ENCODE measurements at places on chromosomes 2 and 18.

GRCh38 chr2:19207452-19207851, 151.0 kb downstream of the OSR1 start:
- no peak for DNase-seq

- DNase-seq = peak; percentile 34
These were observed 116.4 kb upstream of the NYAP2 start for GRCh38 chr2:225282858-225283710.

DNA sequence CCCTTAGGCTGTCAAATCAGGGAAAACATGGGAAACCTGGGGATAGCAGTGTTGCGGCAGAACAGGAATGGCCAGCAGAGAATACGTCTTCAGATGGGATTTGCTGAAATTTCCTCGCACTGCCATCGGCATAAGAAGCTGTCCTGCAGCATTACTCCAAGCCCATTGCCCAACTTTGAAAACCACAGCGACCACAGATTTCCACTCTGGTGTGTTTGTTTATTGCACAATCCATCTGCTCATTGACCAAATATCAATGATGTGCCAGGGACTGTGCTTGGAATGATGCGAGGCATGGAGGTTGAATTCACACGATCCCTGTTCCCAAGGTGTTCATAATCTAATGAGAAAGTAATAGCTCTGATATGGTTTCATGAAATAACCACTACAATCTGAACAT, 383.3 kb upstream of the MYT1L start:
- DNase-seq = no peak

- no peak for DNase-seq
These were observed 31.6 kb upstream of the VWC2L start for GRCh38 chr2:214379227-214379626.

DNA sequence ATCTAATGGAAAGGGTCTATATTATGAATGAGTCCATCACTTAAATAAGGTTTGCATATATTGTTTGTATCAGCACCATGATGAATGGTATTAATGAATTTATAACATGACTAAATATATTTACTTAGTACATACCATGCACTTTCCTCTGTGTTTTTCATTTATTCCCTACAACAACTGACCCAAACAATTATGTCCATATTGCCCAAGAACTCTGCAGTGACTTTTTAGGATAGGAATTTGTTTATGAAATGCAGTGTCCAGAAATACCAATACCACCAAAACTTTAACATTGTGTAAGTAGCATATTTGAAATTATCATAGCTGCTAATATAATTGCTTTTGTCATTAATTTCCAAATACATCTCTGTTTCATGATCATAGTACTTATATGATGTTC, 119.7 kb downstream of the WDR7 start:
- DNase-seq = peak; percentile 5

DNA sequence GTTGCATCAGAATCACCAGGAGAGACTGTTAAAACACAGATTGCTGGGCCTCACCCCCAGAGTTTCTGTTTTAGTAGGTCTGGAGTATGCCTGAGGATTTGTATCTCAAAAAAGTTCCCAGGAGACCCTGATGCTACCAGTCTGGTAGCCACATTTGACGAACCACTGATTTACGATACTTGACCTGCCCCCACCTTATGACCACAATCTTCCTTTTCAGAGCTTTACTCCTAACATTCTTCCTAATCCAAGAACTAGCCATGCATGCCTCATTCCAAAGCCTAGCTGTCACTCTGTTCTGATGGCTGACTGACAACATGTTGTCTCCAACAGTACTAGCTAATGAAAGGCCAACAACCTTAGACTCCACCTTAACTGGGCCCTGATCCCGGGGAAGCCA, 191.4 kb downstream of the MBD2 start:
- DNase-seq = peak; percentile 53

GRCh38 chr2:39409697-39410389, 27.2 kb downstream of the MAP4K3 start:
- no peak for DNase-seq

DNA sequence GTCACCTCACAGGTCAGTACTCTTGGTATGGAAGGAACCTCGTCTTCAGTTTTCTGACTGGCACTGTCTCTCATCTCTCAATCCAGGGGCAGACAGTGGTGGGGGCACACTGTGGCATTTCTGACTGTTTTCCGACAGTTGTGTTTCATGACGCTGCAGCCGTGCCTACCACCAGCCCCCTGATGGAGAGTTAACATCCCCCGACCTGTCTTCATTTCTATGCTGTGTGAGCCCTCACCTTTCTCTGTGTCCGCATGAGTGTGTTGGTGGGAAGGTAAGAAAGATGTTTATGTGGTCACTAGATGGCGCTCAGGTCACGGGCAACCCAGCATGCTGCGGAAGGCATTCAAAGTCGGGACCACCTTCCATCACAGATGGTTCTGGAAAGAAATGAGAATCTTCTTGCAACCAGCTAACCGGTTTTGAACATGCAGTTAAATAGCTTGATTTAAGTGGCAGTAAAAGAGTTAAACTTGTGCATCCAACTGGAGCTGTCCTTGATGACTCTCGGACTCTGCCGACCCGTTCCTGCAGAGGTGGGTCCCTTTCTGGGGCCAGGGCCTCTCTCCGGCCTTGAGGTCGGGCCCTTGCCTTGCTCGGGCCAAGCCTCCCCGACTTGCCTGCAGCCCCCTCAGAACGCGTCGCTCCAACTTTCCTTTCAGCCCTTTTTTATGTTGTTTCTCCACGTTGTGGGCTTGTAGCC, 92.4 kb downstream of the DYSF start:
- DNase-seq = peak; percentile 65

- peak; percentile 62 for DNase-seq
These were observed 7.7 kb downstream of the MGAT5 start for GRCh38 chr2:134261398-134262131.

GRCh38 chr2:35462226-35462998, 893.2 kb upstream of the CRIM1 start:
- DNase-seq = peak; percentile 83

GRCh38 chr2:236527159-236527630, 42.4 kb upstream of the ACKR3 start:
- no peak for DNase-seq

DNA sequence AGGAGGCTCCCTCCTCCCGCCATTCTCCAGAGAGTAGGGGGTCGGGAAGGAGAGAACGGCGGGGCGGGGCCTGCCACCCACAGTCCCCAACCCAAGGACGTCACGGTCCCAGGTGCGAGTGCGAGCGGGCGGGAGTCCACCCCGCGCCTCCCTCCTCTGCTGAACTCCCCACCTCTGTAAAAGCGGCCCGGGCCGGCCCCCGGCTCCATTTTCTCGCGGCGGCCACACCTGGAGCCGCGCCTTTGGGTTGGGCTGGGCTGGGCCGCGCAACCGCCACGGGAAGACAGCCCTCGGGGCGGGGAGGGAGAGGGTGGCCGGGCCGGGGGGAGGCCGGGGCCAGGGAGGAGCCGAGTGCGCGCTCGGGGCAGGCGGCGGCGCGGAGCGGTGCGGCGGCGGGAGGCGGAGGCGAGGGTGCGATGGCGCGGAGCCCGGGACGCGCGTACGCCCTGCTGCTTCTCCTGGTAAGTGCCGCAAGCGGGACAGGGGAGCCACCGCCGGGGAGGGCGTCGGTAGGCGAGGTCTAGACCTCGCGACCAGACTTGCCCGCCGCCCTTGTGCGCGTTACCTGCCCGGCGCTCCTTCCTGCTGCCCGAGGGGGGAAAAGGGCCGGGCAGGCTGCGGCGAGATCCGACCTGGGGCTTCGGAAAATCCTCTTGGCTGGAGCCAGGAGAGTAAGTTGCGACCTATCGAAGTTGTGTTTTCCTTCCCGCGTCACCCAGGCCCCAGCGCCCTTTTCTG, at the start of gene DSG2:
Gene DSG2 (plus strand): TSS at position 342 of the 738 bp plus-strand sequence. CDS start 75 bp downstream, at position 417.
- DNase-seq = peak; percentile 2

- DNase-seq = peak; percentile 54
These were observed 1.6 kb downstream of the GPR17 start for GRCh38 chr2:127647242-127648190.

DNA sequence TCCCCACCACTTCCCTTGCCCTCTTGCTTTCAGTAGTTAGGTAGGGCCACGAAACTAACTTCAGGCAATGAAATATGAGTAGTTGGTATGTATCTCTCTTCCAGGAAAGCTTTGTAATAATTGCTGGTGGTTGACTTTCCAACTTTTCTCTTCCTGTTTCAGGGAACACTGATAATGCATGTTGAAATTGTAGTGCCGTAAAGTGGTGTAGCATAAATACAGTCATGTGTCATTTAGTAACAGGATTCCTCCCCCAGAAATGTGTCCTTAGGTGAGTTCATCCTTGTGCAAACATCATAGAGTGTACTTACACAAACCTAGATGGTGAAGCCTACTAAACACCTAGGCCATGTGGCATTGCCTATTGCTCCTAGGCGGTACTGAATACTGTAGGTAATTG, 429.2 kb downstream of the PID1 start:
- no peak for DNase-seq

- DNase-seq = no peak
These were observed 223.8 kb downstream of the DLGAP1 start for GRCh38 chr18:4231260-4231659.

DNA sequence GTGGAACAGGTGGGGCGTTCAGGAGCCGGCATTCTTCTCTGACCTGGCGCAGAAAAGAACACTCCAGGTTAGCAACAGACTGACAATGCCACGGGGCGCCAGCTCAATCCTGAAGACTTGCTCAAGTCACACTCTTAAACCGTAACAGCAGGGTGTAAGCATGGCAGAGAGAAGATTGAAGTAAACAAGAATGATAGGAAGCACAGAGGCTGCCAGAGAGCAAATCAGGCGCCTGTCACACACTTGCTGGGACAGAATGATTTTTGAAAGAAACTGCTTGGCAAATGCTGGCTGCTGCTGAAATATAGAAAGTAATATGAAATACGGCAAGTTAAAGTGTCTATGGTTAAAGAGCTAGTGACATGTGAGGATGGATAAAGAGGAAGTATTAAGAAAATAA, 80.5 kb downstream of the MEP1B start:
- DNase-seq = no peak

DNA sequence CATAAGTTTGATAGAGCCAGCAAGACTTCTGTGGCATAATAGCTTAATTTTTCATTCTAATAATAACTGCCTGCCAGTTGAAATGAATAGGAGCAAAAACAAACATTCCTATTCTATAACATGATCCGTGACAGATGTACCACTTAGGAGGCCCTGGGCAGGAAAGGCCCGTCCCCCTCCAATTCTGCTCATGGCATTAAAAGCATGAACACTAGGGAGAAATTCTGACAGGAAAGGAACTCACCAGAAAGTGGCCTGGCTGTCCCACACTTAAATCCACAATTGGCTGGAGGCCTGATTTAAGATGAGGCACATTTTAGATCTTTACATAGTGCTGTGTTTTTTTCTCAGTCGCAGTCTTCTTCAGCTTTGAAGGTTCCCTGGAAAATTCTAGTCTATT, 261.9 kb upstream of the ETAA1 start:
- DNase-seq = peak; percentile 14
